Thyroid gland (tissue), 4 donors: ENCODE measurements at places on chromosomes 7 and 10. TPM values are rescaled to one million over a fixed set of nuclear protein-coding genes. Genes with fewer than 3 reads are reported as not detected.
A peak's percentile ranks its signal among the peaks of the same experiment; 100 is the strongest.

- H3K4me1 ChIP-seq, result peaks cover 17% of the 10 kb centered on the region
- H3K27me3 ChIP-seq, result no peaks in the 10 kb centered on the region
- no peak overlapping the region for H3K27ac ChIP-seq
- no peaks in the 10 kb centered on the region for H3K36me3 ChIP-seq
- no peak for DNase-seq
Observed at GRCh38 chr7:128872394-128872824, 9.8 kb downstream of the ATP6V1F start.

DNA sequence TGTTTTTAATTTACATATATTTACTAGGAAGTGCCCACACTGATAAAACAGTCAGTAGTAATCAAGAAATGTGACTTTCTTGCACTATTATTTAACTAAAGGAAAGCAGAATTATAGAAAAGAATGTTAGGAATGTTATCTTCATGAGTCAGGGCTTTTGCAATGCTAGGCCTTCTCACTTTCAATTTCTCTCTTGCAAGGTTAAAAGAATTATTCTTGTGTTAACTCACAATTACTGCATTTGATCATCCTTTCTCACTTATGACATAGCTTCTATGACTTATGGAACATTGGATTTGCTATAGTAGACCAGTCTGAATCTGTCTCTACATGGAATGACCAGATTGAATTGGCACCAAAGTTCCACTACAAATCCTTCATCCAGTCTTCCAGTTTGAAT, 192.4 kb downstream of the SDK1 start:
- no peaks in the 10 kb centered on the region for H3K4me1 ChIP-seq
- no peak overlapping the region for H3K4me3 ChIP-seq
- no peaks in the 10 kb centered on the region for H3K36me3 ChIP-seq
- no peaks in the 10 kb centered on the region for H3K27me3 ChIP-seq
- no peak overlapping the region for H3K27ac ChIP-seq

Gene TDRD1
- 0.22 TPM for total RNA-seq

Gene LEP
- total RNA-seq, result not detected

Gene WEE2
- not detected for total RNA-seq

DNA sequence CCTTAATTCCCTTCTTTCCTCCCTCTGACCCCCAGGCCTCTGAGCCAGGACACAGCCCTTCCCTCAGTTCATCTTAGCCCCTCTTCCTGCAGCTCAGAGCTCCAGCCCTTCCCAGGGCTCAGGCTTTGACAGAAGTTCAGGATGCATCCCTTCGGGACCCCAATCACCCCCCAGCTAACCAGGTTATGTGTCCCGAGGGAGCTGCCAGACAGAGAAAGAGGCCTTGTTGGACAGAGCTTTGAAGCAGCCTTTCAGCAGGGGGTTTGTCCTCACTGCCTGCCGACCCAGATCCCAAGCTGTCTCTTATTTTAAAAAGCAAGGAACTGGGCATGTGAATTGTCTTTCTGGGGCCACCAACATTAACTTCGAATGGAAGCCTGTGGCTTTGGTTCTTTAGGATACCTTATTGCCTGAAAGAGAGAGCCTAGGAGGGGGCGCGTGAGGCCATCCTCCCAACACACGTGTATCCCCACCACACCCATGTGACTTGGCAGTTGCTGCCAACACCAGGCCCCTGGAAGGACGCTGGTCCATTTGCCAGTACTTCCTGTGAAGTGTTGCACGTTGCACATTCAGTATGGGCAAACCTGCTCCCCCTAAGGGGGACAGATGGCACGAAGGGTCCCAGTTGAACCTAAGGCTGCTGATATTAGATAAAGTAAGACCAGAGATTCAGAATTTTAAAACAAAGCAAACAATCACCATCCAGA, 858 bp downstream of the CCDC136 start:
- no peaks in the 10 kb centered on the region for H3K27me3 ChIP-seq
- H3K36me3 ChIP-seq, result no peaks in the 10 kb centered on the region
- H3K27ac ChIP-seq, result no peak overlapping the region
- peaks cover 8% of the 10 kb centered on the region for H3K4me1 ChIP-seq
- DNase-seq, result no peak

GRCh38 chr7:139776486-139777132, 1.2 kb downstream of the HIPK2 start:
- peak overlapping the region; percentile 89 for H3K4me3 ChIP-seq
- H3K27me3 ChIP-seq, result no peaks in the 10 kb centered on the region
- DNase-seq, result peak; percentile 45
- peak overlapping the region; percentile 95 for H3K27ac ChIP-seq

Gene CPN1
- not detected for total RNA-seq

- no peak for DNase-seq
- H3K27ac ChIP-seq, result no peak overlapping the region
- H3K27me3 ChIP-seq, result no peaks in the 10 kb centered on the region
- H3K4me3 ChIP-seq, result no peak overlapping the region
Observed at GRCh38 chr10:79491143-79491835, 21.0 kb upstream of the EIF5AL1 start.

DNA sequence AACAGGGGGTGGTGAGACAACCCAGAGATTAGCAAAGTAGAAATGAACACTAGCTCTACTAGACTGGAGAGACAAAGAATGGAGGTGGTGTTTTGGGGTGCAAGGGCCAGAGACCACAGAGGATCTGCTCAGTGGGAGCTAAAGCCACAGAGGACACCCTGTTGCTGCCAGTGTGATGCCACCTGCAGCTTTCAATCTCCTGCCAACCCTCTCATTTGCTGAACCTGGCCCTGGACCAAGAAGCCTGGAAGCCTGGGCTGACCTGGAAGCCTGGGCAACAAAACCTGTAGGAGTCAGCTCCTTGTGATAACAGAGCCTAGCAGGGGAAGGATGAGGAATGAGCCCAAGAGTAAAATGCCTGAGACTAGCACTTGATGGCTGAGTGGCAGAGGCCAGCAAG, 81.1 kb upstream of the ADO start:
- peak; percentile 38 for DNase-seq
- H3K27me3 ChIP-seq, result no peaks in the 10 kb centered on the region
- H3K4me1 ChIP-seq, result no peaks in the 10 kb centered on the region
- no peak overlapping the region for H3K27ac ChIP-seq
- no peak overlapping the region for H3K4me3 ChIP-seq

- peaks cover 32% of the 10 kb centered on the region for H3K36me3 ChIP-seq
- no peaks in the 10 kb centered on the region for H3K27me3 ChIP-seq
- DNase-seq, result no peak
- H3K27ac ChIP-seq, result peak overlapping the region; percentile 97
- H3K4me1 ChIP-seq, result peaks cover 43% of the 10 kb centered on the region
Observed at GRCh38 chr10:72334196-72334824, 20.4 kb downstream of the DNAJB12 start.

DNA sequence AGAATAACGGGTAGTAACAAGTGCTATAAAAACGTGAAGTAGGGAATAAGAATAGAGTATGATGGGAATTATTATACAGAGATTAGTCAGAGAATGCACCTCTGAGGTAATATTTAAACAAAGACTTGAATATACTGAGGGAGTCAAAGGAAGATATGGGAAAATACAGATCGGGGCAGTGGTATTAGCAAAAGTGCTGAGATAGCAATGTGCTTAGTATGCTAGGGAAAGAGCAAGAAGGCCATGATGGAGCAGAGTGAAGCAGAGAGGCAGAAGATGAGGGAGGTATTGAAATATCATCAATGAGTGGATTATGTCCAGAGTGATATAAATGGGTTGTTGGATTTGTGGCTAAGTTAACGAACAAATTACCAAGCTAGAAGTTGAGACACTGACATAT, 96.5 kb upstream of the GPR22 start:
- no peaks in the 10 kb centered on the region for H3K27me3 ChIP-seq
- no peak overlapping the region for H3K27ac ChIP-seq
- no peaks in the 10 kb centered on the region for H3K36me3 ChIP-seq
- DNase-seq, result no peak
- no peak overlapping the region for H3K4me3 ChIP-seq

- no peak for DNase-seq
- no peak overlapping the region for H3K27ac ChIP-seq
- no peaks in the 10 kb centered on the region for H3K27me3 ChIP-seq
- H3K36me3 ChIP-seq, result no peaks in the 10 kb centered on the region
Observed at GRCh38 chr10:8637640-8638039, 583.2 kb downstream of the GATA3 start.

Gene LRRN3
- total RNA-seq, result 5.9 TPM

DNA sequence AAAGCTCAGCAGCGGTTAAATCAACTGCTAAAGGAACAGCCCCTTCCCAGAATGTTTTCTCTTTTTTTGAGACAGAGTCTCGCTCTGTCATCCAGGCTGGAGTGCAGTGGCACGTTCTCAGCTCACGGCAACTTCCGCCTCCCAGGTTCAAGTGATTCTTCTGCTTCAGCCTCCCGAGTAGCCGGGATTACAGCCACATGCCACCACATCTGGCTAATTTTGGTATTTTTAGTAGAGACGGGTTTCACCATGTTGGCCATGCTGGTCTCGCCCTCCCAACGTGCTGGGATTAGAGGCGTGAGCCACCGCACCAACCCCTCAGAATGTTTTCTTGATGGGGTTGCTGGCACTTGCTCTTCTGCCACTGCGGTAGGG, 59.8 kb upstream of the IL6 start:
- H3K4me1 ChIP-seq, result peaks cover 2% of the 10 kb centered on the region
- no peak for DNase-seq

Gene HNRNPF
- total RNA-seq, result 158 TPM

- no peak overlapping the region for H3K4me3 ChIP-seq
- DNase-seq, result no peak
- H3K4me1 ChIP-seq, result no peaks in the 10 kb centered on the region
Observed at GRCh38 chr7:93626869-93627268, 52.3 kb upstream of the CALCR start.

Gene CLDN12
- total RNA-seq, result 29.2 TPM

- no peaks in the 10 kb centered on the region for H3K27me3 ChIP-seq
- no peaks in the 10 kb centered on the region for H3K36me3 ChIP-seq
- H3K4me3 ChIP-seq, result no peak overlapping the region
- H3K4me1 ChIP-seq, result no peaks in the 10 kb centered on the region
Observed at GRCh38 chr7:16734148-16734726, 19.3 kb upstream of the TSPAN13 start.

DNA sequence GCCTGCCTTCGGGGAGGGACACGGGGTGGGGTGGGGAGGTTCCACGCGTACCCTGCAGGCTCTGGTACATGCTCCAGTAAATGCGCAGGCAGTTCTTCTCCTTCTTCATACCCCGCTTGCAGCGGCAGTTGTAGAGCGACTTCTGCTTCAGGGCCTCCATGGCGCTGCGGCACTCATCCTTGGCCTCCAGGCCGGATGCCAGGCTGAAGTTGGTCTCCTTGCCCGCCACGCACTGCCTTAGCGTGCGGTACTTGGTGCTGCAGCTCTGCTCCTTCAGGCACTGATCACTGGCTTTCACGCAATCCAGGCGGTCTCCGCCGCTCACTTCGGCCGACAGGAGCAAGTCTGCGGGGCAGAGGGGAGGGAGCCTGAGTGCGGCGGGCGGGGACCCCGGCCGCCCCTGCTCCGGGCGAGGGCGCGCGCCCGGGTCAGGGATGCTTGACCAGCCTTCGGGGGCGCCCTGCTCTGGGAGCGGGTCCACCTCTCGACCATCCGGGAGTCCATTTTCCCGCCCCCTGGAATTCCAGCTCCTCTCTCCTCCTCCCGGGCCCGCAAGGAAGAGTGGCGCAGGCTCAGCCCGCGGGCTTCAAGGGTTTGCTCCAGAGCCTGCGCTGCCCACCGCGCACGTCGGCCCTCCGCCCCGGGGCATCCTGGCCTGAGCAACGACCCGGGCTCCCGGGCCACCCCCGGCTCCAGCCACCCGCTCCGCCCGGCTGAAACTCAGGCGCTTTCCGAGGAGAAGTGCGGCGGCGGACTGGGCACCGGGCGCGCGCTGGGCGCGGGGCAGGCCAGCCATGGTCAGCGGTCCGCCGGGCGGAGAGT, 2.0 kb downstream of the GFRA1 start:
- no peak overlapping the region for H3K27ac ChIP-seq
- H3K4me1 ChIP-seq, result peaks cover 37% of the 10 kb centered on the region
- no peak overlapping the region for H3K4me3 ChIP-seq
- H3K36me3 ChIP-seq, result no peaks in the 10 kb centered on the region
- no peak for DNase-seq

DNA sequence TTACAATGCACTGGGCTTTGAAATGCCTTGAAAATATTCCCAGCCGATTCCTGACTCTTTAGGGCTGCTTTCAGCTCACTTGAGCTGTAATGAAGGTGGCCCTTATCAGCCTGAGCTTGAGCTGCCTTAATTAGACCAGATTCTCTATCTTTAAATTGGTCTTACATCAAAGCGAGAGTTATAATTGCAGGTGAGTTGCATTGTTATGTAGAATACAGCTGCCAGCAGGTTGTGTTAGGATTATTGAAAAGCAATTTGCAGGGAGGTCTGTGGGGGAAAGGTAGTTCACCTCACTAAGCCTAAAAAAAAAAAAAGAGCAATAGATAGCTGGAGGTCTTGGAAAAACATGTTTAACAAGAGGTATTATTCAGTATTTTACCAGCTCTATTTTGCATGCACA, 142.2 kb upstream of the HABP2 start:
- DNase-seq, result no peak
- H3K36me3 ChIP-seq, result no peaks in the 10 kb centered on the region
- H3K27me3 ChIP-seq, result no peaks in the 10 kb centered on the region
- H3K4me3 ChIP-seq, result no peak overlapping the region

GRCh38 chr10:21329995-21330627, 195.4 kb downstream of the SKIDA1 start:
- no peak overlapping the region for H3K4me3 ChIP-seq
- H3K36me3 ChIP-seq, result no peaks in the 10 kb centered on the region
- peak; percentile 66 for DNase-seq
